ENCODE measurements at places on chromosomes 2 and 18.

- DNase-seq = no peak
Measured at GRCh38 chr2:234981197-234982095, 29.6 kb downstream of the SH3BP4 start.

DNA sequence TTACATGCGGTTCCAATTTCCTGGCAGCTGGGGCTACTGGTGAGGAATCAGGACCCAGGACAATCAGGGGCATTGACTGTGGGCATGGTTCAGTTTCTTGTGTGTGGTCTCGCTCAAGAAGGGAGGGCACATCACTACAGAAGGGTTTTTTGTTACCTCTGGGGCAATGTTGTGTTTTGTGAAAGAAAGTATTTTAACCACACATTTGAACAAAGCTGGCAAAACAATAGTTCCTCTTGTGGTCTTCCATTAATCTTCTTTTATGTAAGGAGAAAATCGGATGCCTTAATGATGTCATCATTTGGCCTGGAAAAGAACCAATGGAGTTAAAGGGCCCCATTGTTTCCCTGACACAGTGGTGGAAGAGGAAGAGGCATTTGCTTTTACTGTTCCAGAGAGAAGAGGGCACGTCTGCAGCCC is 197.4 kb downstream of the SH3BP4 start:
- no peak for DNase-seq

GRCh38 chr2:55140316-55141219 is 90.3 kb upstream of the RTN4 start:
- no peak for DNase-seq

GRCh38 chr2:46479265-46479664 is at the start of gene TMEM247:
Gene TMEM247 (plus strand): TSS chr2:46479565.
- DNase-seq = no peak

DNA sequence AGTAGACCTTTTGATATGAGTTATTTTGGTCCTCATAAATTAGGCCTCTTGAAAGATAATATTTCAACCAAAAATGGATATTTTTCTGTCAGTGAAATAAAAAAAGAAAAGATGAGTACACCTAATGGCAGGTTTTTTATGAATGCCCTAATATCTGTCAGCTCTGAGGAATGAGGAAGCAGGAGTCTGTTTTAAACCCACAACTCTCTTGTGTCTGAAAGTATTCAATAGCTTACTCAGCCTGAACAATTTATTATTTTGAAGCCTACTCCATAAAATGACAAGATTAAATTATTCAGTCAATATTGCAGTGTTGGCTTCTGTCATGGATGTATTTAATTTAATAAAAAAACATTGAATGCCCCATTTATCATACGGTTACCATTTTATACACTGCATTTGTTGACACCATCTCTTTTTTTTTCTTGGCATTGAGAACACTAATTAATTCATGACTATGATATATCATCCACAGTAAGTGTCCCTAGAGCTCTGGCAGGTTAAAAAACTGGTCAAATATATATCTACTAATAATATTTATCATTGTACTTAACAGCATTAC is 548.2 kb downstream of the CBLN2 start:
- no peak for DNase-seq
